Skeletal muscle cell (primary cell): ENCODE measurements at places on chromosomes 12 and 14.

DNA sequence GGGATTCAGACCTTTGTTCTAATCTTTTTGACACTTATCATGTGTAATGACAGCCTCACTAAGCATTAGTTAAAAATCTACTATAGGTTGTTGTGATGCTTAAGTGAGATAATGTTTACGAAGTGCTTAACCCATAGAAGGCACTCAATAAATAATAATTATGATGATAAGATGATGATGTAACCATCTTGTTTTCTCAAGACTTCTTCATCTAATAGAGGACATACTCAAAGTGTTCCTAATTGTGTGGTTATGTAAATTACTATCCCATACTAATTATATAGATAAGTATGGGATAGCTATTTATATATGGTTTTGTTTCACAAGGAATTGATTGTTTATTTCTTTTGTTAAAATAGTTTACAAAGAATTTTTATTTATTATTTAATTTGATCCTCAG lies 76.9 kb downstream of the MIPOL1 start:
- no peak for DNase-seq

DNA sequence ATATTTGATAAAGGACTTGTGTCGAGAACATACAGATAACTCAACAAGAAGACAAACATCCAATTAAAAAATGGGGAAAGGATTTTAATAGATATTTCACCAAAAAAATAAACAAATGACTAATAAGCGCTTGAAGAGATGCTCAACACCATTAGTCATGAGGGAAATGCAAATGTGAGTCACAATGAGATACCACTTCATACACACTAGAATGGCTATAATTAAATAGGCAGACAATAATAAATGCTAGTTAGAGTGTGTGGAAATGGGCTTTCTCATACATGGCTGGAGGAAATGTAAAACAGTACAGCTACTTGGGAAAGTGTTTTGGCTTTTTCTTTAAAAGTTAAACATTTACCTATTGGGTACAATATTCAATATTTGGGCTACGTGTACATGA lies 34.8 kb downstream of the DLK1 start:
- DNase-seq, result peak; percentile 45

DNA sequence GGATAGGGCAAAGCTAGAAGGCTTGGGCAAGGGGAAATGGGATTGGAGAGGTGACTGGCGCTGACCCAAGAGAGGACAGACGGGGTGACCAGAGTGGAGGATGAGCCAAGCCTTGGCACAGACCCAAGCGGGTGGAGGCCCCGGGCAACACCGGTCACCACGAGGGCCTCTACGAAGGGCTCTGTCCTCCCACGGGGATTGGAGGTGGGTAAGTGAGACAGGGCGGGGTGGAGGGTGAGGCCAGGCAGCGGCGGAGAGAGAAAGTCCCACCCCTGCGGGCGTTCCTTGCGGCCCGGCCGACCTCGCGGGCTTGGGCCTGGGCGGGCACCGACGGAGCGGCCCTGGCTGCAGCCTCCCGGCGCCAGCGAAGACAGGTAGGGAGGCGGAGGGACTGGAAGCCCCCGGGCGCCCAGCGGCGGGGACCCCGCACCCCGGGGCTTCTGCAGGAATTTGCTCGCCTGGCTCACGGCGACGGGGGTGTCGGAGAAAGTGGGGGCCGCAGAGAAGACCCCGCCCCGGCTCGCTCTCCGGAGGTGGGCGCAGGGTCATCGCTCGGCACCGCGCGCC lies at the start of gene PAPLN:
Gene PAPLN (plus strand): TSS at position 288 of the 567 bp plus-strand sequence. CDS start 2,273 bp downstream, outside the sequence.
- no peak for DNase-seq

DNA sequence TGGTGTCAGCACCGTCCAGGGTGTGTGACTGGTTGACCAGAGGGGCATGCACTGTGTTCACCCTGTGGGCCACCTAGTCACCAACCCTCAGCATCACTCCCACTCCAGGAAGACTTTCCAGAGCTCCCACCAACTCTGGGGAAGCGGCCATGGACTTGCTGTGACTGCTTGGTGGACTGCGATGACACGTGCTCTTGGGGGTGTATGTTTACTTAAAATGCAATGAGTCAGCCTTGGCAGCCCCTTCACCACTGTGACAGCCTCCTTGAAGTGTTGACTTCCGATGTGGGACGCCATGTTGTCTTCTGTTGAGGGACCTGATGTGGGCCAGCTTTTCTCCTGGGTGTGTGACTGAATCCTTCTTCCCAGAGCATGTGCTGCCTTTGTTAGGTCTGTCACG lies 151.1 kb upstream of the RTL1 start:
- no peak for DNase-seq

GRCh38 chr12:5417500-5417899 lies 14.4 kb upstream of the NTF3 start:
- no peak for DNase-seq

- no peak for DNase-seq
Observed at GRCh38 chr12:79658221-79658620, 32.5 kb downstream of the PAWR start.

DNA sequence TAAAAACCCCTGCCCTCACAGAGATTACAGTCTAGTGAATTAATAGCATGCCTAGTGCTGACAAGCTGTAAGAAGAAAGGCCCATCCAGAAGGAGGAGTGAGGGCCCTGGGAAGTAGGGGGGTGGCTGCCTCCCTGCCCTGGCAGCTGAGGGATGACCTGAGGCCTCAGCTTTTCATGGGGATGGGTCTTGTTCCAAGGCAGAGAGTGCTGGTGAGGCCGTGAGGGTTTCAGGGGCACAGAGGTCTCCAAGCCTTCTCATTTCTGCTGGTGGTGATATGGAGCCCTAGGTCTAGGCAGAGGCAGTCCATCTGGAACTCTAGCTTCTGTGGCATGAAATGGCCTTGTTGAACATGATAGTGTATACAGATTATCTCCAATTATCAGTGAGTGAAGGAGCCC lies 114.4 kb downstream of the ZFP36L1 start:
- no peak for DNase-seq

DNA sequence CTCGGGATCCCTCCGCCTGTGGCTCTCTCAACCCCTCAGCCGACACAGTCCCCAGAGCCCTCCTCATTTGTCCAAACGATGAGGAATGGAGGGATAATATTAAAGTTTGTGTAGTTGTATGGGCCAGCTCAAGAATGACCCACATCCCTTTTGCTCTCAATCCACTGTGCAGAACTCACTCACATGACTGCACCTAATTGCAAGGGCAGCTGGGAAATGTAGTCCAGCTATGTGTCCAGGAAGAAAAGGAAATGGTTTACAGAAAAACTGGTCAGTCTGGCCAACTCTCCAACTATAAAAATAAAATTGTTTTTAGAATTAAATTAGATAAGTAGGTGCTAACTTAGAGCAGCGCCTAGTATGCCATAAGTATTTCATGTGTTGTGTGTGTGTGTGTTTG lies 66.6 kb downstream of the GALNT8 start:
- DNase-seq, result no peak

GRCh38 chr12:106527356-106527755 lies 55.4 kb upstream of the RFX4 start:
- no peak for DNase-seq

- DNase-seq, result no peak
Observed at GRCh38 chr14:104135121-104135903, 3.1 kb upstream of the KIF26A start.

GRCh38 chr14:78598046-78598920 lies 428.1 kb downstream of the NRXN3 start:
- no peak for DNase-seq

DNA sequence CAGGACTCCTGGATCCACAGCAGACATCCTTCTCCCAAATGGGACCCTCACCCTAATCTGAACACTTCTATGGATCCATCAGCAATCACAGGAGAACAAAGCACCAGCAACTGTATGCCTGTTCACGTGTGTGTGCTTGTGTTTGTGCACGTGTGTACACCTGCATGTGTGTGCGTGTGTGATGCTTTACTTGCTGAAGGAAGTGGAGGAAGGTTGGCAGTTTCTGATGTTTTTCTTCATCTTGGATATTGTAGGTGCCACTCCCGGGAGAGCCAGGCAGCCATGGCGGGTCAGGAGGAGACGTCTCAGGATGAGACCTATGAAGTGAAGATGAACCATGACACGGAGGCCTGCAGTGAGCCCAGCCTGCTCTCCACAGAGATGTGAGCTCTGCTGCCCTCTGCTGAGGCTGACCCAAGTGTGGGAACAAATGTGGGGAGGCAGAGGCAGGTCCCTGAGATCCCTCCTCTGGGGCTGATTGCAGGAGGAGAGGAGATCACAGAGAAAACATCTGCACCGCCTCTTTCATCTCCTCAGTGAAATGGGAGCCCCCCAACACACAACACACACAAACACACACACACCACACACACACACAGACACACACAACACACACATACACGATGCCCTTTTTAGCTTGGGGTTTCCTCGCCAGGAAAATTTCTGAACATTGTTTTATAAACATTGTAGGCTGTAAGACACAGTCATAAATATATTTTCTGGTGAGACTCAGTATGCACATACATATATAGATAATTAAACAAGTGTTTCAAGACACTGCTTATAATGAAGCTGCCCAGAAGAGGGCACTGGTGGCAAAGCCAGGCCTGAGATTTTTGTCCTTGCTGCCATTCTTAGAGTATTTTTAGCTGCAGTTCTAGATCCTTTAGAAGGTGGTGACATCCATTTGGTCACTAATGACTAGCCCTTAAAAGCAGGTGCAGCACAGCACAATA lies 112.2 kb upstream of the FKBP4 start:
- DNase-seq, result peak; percentile 18

GRCh38 chr12:80230068-80230467 lies 130.7 kb downstream of the OTOGL start:
- peak; percentile 22 for DNase-seq

DNA sequence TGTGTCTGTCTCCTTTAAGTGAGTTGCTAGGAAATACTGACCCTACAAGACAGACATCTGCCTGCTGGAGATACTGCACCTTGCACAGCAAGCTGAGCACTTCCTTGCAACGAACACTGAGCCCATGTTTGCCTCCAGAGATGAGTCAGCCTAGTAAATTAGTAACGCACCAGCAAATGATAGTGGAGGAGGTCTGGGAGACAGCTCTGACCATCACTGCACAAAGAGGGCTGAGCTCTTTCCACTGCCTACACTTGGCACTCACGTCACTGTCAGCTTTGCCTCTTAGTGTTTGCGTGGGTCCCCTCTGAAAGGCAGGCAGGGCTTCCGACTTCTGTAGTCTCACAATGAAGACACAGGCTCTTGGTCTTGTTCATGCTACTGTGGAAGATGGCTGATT lies 109.0 kb downstream of the APAF1 start:
- no peak for DNase-seq

DNA sequence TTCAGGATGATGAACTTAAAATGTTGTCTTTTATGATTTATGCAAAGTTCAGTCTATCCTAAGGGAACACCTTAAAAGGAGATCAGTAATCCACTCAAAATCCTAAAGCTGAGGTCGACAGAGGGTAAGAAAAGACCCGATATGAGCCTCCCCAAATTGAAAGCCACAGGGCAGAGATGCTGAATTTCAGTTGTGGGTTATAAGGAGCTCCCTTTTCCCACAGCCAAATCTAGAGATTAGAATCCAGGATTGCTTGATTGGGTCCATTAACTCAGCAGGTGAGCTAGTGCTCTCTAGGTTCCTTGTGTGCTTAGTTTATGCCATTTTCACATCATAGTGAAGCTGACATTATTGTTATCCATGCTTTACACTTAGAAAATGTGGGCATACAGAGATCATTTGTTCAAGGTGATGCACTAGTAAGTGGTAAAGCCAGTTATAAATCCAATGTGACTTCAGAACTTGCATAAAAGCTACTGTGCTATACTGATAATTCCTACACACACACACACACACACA lies 417.5 kb downstream of the TMEM117 start:
- DNase-seq, result no peak

- no peak for DNase-seq
Observed at GRCh38 chr14:104090071-104090748, 4.7 kb downstream of the ASPG start.

GRCh38 chr14:37417151-37417550 lies 177.9 kb downstream of the FOXA1 start:
- no peak for DNase-seq

GRCh38 chr12:40819436-40820108 lies 127.3 kb downstream of the CNTN1 start:
- no peak for DNase-seq

DNA sequence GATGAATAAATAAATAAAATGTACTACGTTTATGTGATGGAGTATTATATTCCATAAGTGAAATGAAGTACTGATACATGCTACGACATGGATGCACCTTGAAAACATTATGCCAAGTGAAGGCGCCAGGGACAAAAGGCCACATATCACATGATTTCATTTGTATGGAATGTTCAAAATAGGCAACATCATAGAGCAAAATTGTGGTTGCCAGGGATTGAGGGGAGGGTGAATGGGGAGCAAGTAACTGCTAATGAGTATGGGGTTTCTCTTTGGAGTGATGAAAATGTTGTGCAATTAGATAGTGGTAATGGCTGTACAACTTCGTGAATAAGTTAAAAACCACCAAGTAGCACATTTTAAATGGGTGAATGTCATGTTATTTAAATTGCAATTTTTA lies 132.8 kb downstream of the SLC38A4 start:
- no peak for DNase-seq

- DNase-seq, result no peak
Observed at GRCh38 chr14:63564318-63564717, 21.1 kb upstream of the PPP2R5E start.

DNA sequence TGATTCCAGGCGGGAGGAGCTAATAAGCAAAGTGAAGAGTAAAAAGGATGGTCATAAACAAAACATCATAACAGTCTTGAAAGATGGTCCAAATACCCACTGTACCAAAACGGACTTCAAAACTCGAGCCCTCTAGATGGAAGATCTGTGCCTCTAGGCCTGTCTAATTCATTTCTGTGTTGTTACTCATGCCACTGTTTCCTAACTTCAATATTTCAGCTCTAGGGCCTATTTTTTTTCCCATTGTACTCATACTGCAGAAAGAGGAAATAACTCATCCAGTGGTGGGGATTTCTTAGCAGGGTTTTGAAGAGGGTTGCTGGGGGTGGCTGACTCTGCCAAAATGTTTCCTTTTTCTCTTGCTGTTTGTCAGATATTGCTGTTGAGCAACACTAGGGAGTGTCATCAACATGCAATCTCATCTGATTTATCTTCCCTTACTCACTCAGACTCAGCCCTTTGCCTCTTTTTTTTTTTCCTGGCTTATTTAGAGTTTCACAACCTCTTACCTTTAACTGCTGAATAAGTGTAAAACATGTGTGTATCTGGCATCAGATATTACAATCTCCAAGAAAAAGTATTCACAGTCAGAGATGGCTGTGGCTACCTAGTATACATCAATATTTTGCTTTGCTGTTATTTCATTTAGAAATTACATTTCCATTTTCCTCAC lies 189.6 kb downstream of the DUSP6 start:
- peak; percentile 99 for DNase-seq

GRCh38 chr14:73188501-73188911 lies 48.8 kb upstream of the PAPLN start:
- DNase-seq, result peak; percentile 47
